ENCODE measurements at places on chromosomes 4 and X.
A peak's percentile ranks its signal among the peaks of the same experiment; 100 is the strongest.

DNA sequence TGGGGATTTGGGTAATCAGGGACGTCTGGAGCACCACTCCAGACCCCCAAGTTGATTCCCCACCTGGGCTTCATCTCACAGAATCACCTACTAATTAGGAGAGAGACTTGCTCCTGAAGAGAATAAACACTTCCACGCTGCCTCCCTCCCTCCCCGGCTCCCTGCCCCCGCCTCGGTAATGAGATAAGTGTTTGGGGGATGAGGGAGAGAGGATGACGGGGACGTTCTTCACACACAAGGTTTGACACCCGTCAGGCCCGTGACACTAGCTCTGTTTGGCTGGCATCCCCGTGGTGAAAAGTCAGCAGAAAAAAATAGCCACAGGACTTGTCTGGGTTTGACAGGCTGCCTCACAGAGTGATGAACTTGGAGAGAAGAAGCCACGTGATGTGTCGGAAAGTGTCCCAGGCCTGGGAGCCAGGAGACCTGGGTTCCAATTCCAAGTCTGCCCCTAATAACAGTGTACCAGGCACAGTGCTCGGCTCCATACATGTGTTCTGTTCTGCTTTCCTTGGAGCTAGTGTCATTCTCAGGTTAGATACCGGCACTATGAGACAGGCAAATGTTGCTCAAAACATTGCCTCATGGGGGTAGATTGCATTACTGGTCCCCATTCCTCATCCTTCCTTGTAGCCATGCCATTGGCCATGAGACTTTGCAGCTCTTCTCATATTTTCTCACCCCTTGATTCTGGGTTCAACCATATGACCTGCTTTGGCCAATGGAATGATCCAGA, 578.0 kb downstream of the BCOR start:
- DNase-seq, result no peak

GRCh38 chr4:56999751-57000150, 21.1 kb downstream of the POLR2B start:
- DNase-seq, result no peak

DNA sequence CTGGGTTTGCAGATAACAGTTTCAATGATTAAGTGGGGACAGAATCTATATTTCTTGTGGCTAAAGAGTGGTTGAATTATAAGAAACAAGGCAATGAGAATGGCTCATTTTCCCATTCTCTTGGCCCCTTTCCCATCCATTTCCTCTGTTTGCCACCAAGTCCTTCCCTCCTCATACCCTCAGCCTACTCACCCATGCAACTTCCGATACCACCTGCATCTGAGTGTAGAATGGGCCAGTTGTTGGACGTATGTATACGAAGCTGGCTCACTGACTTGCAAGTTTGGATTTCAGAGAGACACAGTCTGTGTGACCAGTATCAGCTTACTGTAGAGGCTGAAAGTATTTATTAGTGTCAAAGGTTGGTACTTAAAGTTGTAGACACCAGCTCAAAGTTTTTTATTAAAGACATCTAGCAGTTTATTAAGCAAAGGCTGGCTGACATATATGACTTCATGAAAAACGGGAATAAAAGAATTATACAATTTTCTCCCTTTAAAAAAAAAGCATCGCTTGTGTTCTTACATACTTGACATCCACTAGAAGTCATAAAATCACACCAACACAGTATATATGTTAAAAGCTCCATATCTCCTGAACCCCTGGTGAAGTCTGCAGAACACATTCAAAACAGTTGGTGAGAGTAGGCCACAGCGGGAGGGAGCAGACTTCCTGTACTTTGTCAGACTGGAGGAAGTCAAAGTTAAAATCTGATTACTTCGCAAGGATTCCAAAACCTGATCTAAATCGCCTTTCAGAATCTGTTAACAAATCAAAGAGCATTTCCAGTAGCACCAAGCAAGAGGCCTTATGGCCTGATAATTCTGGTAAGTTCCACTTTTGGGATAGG, 22.4 kb upstream of the STIM2 start:
- no peak for DNase-seq

GRCh38 chr4:26590639-26591038, 6.8 kb downstream of the TBC1D19 start:
- DNase-seq, result no peak

GRCh38 chr4:46386570-46386969, 3.4 kb downstream of the GABRA2 start:
- no peak for DNase-seq

DNA sequence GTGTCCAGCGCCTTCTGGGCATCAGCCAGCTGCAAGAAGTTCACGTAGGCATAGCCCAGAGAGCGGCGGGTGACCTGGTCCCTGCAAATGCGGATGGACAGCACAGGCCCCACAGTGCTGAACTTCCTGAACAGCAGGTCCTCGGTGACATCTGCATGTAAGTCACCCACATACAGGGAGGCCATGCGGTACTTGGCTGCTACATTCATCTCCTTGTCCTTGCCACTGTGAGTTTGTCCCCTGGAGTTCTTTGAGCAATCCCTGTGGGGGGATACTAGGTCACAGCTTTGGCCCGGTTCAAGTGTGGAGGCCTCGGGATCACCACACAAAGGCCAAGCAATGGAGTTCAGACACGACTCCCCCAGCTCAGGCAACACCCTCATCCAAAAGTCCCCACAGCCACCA, 776 bp downstream of the PABPC4L start:
- peak; percentile 66 for DNase-seq

DNA sequence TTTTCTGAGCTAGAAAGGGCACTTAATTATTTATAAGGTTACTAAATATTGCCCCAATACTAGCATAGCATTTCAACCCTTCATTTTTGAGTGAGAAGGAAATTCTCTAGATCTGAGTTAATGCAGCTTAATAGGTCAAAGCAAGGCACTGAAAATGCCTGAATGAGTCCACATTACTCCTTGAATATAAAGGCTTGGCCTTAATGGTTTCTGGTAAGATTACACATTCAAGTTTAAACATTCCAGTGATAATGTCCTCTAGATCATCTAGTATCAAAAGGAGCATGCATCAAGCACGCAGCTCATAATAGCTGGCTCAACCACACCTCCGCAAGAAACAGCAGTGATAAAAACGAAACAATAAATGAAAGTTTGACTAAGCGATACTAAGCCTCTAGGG, 87.5 kb downstream of the SPANXN3 start:
- DNase-seq, result no peak

DNA sequence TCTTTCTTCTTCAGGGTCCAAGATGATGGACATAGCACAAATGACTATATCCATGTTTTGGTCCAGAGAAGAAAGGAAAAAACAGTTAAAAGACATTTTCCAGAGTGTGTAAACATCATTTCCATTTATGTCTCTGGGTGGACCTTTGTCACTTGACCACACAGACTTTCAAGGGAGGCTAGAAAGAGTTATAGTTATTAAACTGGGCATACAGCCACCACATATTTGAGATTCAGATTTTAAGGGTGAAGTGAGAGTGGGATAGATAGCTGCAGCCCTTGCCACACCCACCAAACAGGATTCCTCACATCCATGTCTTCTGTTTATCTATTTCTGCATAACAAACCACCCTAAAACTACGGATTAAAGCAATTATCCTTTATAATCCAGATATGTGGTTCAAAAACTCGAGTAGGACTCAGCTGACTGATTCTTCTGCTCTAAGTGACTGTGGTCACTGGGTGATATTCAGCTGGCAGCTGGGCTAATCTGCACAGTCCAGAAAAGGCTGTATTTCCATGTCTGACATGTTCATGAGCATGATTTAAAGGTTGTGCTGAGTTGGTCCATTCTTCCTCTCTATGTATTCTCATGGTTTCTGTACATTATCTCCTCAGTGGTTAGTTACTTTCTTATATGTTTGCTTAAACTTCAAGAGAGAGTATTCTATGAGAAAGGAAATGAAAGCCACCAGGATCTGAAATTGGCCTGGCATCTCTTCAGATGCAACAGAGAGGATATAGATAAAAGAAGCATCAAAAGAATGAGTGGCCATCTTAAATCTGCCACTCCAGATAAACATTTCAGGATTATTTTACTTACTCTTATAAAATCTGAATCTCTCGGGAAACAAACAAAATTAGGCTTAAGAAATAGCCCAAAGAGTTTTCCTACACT, 459.8 kb upstream of the CTSO start:
- no peak for DNase-seq

DNA sequence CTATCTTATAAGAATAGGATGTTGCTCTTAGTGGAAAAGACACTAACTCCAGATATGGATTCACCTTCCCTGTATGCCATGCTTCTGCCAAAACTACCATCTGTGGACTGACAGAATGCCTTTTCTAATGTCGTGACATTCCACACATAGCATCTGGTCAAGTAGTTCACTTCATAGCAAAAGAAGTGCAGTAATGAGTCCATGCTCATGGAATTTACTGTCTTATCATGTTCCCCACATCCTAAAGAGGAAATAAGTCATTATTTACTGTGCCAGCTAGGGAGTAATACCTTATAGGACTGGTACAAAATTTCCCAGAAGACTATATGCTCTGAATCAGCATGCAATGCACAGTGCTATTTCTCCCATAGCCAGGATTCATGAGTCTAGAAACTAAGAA, 562.4 kb downstream of the TLL1 start:
- no peak for DNase-seq

DNA sequence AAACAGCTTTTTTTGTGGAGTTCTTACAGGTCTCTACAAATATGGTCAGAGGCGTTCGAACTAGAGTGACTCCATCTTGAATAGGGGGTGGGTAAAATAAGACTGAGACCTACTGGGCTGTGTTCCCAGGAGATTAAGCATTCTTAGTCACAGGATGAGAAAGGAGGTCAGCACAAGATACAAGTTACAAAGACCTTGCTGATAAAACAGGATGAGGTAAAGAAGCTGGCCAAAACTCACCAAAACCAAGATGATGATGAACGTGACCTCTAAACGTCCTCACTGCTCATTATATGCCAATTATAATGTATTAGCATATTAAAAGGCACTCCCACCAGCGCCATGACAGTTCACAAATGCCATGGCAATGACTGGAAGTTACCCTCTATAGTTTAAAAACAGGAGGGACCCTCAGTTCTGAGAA, 42.8 kb upstream of the SPP1 start:
- DNase-seq, result no peak

DNA sequence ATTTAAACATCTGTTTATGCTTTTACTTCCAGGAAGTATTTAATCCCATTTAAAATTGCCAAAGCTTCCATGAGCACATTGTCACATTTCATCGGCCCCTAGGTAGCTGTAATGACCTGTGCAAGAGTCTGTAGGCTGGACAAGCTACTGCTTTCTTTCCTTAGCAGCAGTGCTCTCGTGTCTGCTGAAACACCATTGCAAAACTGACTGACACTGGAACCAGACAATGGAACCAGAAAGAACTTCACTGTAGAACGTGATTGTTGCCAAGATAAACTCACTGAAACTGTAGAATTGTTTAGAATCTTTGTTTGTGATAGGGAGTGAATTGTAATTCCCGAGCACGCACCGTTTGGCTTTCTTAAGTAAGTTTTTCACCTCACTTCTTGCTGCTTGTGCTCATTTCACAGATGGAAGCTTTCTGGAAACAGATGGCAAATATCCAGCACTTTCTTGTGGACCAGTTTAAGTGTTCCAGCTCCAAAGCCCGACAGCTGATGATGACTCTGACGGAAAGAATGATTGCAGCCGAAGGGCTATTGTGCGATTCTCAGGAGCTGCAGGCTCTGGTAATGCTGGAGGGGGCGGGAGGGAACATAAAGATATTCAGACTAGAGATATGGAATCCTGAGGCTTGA, 36.9 kb downstream of the EVC start:
- DNase-seq, result no peak

- peak; percentile 27 for DNase-seq
Measured at GRCh38 chrX:107154787-107155620, 36.4 kb upstream of the RBM41 start.

DNA sequence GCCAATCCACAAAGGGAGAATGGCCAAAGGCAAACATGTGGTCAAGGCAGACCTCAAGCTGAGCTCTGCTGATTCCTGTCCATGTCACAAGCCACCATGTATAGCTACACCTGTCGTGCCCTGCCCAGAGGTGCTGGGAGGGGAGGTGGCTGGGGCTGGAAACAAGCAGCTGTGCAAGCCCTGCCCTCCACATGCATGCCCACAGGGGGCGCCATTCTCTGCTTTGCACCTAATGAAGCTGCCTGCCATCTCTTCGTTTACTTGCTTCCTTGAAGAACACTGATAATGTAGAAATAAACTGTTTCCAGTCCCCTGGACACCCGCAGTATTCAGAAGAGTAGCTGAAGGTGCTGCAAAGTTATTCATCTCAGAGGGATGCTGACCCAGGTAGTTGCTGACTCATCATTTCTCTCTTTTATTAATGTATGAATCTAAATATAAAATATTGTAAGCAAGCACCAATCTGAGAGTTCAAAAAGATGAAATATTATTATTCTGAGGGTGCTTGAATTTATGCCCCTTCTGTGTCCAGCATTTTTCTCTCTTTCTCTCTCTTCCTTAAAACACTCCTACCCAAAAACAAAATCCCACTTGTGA, 278.6 kb downstream of the ADGRA3 start:
- DNase-seq, result peak; percentile 87

DNA sequence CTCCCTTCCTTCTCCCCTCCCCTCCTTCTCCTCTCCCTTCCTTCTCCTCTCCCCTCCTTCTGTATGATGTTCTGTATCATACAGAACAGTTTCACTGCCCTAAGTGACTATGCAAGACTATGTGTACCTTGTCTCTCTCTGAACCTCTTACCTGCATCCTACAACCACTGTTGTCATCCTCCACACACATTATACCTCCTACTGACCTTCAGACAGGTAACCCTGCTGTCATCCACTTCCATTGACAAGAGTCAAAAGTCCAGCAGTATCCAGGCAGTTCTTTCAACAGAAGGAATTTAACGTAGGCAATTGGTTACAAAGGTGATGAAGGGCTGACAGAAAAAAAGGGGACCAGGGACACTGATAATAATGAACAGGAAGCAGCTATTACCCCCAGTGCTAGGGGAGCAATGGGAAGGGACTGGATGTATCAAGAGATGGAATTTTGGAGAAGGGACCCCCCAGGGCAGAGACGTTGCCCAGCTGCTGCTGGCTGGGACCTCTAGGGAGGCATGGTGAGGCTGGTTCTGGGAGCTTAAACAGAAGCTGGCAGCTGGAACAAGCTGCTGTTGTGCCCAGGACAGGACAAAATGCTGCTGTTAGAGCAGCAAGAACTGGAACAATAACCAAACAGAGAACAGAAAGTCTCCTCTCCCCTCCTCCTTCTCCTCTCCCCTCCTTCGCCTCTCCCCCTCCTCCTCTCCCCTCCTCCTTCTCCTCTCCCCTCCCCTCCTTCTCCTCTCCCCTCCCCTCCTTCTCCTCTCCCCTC, 84.7 kb downstream of the DCTD start:
- DNase-seq, result no peak

DNA sequence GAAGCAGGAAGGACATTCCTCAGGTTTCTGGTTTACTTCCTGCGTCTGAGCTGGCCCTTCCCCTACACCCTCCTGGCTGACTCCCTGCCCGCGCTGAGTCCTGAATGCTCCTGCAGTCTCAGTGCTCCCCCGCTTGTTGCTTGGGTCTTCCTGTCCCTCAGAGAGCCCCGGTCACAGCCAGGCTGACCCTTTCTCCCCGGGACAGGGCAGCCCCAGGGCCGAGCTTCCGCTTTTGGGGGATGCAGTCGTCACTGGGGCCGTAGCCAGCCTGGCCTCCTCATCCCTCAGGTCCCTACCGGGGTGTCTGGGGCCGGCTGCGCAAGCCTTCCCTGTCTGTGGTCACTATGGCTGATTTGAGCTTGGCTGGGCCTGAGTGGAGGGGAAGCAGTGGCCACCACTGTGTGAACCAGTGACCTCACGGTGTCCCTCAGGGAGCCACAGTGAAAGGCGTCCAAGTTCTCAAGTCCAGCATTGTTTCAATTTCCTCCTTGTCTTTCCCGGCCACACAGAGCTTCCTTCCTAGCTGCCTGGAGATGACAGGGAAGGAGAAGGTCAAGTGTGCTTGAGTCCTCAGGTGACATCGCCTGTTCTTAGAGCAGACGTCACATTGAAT, 34.1 kb upstream of the ASMTL start:
- DNase-seq, result peak; percentile 81
